Occipital lobe (tissue), 3 donors: ENCODE measurements at places on chromosomes 1 and 21. TPM values are rescaled to one million over a fixed set of nuclear protein-coding genes. Genes with fewer than 3 reads are reported as not detected.

The NBPF4 gene
- 0.16 TPM for total RNA-seq

The PAQR6 gene
- 8.6 TPM for total RNA-seq

The ARHGAP30 gene
- 1.7 TPM for total RNA-seq

The TRNP1 gene
- 16.4 TPM for total RNA-seq

DNA sequence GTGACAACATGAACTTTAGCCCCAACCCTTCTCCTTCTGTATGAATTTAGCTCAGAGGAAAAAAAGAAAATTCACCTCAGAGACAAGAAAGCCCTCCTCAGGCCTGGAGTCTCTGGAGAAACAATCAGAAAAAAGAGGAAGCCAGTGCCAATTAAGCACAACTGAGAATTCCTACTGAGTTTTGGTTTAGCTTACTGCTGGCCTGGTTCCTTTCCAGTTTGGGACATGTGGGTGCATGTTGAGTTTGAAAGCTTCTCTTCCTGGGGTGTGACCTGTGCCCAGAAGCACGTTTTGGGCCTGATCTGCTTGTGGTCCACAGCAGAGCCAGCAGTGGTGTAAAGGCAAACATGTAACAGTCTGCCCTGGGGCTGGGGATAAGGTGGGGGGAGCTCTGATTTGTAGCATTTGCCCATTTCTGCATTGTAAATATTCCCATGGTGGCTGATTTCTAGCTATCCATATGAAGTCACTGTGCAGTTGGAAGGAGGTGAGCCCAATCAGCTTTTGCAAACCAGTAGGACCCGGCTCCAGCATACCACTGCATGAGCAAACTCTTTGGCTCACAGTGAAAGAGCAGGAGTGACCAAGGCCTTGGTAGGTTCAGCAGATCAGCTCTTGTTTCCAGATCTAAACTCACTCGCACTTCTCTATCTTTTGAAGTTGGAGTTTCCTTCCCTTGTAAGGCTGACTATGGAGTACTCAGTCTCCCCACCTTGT is 4.7 kb upstream of the THEM5 start:
- DNase-seq, result no peak

DNA sequence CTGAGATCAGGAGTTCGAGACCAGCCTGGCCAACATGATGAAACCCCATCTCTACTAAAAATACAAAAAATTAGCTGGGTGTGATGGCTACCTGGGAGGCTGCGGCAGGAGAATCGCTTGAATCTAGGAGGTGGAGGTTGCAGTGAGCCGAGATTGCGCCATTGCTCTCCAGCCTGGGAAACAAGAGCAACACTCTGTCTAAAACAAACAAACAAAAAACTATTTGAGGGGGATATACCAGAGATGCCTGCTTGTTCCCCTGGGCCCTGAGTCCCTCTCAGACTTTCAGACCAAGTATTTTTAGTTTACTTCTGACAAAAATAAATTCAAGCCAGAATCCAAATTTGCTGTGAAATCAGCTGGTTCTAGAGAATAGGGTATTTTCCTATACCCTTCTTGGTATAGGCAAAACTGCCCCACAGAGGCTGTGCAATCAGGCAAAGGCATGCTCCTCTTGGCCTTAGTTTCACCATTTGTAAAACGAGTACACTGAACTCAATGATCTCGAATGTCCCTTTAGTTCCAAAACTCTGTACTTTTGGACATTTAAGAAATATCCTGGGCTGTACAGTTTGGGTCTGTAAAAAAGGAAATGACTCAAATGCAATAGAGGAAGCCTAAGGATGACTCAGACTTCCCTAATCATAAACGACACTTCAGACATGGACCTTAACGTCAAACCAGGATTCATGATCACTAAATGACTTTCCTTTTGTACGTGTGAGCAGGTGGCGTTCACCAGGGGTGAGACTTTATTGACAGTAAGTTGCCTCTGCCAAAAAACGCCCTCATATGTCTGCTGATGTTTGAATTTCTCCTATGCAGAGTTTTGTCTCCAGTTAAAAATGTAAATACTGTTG is 16.1 kb downstream of the ENSA start:
- DNase-seq, result no peak

GRCh38 chr1:219420913-219421312 is 192.0 kb downstream of the ZC3H11B start:
- DNase-seq, result no peak

GRCh38 chr1:8222789-8223188 is 95.1 kb upstream of the SLC45A1 start:
- no peak for DNase-seq

DNA sequence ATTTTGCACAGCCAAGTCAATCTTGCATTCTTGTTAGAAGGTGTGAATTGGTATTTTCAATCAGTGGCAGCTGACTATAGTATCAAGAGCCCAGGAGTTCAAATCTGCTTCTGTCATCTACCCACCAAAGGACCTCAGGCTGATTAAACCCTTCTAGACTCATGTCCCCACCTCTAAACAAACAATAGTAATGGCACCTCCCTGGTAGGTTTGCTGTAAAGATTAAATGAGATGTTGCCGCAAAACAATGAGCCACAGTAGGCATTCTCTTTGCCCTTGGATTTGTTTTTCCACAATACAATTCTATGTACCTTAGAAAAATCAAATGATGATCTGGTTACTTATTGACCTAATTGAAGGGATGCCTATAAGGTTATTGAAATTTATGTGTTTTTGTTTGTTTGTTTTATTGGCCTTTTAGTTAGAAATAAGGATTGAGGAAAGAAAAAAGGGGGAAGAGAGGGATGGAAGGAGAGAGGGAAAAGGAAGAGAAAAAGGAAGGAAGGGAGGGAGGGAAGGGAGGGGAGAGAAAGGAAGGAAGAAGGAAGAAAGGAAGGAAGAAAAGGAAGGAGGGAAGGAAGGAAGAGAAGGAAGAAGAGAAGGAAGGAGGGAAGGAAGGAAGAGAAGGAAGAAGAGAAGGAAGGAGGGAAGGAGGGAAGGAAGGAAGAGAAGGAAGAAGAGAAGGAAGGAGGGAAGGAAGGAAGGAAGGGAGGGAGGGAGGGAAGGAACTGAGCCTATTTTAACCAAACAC is 110.7 kb downstream of the ETS2 start:
- DNase-seq, result no peak

GRCh38 chr1:51218570-51218969 is 17.5 kb upstream of the RNF11 start:
- no peak for DNase-seq

DNA sequence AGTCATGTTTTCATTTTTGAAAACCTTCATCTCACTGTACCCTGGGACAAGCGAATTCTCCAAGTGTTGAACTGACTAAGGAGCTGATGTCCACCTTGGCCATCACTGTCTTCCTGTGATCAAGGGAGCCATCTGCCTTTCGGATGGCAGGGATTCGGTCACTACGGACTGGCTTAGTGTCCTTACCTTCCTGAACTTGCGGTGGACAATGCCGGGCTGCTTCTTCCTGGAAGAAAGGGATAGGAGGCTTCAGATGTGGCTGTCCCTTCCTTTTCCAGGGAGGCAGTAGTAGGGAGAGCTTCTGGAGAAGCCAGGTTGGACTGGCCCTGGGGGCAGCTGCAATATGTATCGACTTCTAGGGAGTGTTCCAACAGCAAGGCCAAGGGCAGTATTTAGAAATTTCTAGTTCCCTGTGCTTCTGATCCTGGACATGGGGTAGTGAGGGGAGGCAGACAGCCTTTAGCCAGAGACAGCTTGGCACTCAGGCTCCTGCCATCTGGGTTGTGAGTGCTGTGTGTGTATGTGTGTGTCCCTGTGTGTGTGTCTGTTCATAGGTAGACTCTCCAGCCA is 114.6 kb downstream of the IER5 start:
- DNase-seq, result no peak

DNA sequence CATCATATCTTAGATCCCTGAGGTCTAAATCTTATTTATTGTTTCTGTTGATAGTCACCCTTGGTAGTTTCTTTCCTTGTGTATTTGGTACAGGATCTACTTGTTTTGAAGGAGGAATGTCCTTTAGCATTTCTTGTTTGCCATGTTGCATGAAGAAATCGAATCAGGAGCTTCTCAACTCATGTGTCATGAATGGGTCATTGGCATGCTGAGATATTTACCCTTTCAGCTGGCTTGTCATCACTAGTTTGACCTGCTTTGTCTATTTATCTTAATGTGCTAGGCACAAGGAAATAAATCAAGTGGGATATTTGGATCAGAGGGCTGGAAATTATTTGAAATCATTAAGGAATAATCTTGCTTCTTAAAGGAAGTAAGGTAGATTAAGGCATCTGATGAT is 23.8 kb downstream of the THEM4 start:
- no peak for DNase-seq

GRCh38 chr1:15262003-15262377 is 15.0 kb downstream of the FHAD1 start:
- DNase-seq, result no peak

DNA sequence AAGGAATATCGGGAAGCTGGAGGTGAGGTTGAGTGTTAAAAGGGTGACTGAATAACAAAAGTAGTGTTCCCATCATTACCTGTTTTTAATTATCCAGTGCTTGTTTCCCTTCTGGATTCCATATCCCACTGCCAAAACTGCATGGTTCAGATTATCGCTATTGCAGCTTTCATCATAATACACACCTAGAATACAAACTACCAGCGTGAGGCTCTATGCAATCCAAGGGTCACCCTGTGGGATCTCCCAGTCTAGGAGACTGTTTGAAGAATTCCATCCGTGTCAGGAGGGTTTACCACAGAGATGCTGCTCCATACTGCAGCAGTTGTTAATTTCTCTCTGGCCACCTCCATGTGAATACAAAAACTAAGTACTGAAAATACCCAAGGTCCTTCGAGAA is 9.0 kb downstream of the CTSK start:
- DNase-seq, result no peak

GRCh38 chr1:54312796-54313316 is 93.3 kb downstream of the SSBP3 start:
- DNase-seq, result no peak

- DNase-seq, result no peak
Measured at GRCh38 chr1:218810306-218810705, 363.4 kb upstream of the LYPLAL1 start.

DNA sequence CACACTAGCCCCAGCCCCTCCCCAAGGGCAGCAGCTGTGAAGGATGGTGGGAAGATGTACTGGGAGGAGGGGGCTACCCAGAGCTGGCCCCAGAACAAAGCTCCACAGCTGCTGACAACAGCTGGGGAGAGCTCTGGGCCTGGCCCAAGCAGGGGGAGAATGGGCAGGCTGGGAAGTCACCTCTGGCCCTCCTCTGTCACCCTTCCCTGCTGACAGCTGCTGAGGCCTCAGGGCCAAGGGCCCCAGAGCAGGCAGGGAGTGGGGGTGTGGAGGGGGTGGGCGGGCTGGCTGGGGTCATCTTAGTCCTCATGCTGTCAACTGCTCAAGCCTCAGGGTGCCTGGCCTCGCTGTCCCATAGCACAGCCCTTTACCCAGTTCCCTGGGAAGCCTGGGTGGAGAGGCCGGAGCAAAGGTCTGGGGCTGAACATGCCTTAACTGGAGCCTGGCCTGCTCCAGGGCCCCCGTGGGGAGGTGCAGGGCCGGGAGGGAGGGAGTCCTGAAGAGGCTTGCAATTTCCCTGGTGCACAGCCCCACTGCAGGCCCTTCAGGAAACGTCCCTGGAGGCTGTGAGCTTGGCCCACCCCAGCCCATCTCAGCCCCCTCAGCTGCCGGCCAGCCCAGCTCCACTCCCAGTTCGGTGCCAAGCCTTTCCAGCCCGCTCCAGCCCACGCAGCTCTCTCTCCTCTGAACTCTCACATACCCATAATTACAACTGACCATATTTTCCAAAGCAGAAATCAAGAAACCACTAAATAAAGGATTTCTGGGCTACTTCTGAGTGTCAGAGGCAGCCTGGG is 25.7 kb downstream of the HSPG2 start:
- DNase-seq, result no peak

DNA sequence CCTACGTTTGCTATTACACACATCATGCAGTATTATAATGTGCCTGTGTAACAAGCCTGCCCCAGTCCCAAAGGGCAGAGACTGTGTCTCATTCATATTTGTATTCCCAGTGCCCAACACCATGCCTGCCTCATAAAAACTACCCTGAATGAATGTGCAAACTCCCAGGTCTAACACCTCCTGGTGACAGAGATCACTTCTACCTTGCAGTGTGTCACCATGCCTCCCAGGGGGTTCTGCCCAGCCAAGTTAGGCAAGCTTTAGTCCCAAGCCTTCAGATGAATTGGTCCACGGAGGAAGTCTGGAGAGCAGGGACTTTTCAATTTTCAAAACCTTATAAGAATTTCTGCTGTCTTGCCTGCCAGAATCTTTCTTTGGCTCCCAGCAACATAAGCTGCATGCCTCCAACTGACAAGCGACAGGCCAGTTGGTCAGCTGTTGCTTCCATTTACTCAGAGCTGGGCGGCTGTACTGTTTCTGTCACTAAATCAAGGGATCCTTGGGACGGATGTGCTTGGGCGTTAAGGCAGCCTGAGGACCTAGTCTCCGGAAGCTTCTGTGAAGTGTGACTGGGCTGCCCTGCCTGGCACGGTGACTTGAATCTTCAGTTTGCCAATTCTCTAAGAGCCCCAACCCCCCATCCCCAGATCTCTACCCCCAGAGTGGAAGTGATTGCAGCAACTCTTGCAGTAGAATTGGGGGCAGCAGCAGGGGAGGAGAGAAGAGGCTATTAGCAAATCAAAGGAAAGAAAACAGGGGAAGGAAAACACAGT is 1.2 kb downstream of the RXRG start:
- DNase-seq, result no peak

GRCh38 chr1:160575112-160575664 is 4.1 kb downstream of the CD84 start:
- no peak for DNase-seq

- no peak for DNase-seq
Measured at GRCh38 chr1:218983848-218984247, 189.8 kb upstream of the LYPLAL1 start.

- no peak for DNase-seq
Measured at GRCh38 chr1:174982971-174983689, 16.6 kb upstream of the CACYBP start.

- no peak for DNase-seq
Measured at GRCh38 chr21:46032100-46032499, 50.5 kb downstream of the COL6A1 start.

DNA sequence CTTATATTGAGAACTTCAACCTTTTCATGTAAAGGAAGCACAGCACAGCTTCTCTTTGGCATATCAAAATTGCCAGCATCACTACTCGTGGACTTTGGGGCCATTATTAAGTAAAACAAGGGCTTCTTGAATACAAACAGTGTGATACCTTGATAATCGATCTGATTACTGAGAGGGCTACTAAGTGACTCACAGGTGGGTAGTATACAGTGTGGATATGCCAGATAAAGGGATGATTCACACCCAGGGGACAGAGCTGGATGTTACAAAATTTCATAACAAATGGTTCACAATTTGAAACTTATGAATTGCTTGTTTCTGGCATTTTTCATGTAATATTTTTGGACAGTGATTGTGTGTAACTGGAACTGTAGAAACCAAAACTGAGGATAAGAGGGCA is 15.4 kb downstream of the HDAC1 start:
- DNase-seq, result no peak

DNA sequence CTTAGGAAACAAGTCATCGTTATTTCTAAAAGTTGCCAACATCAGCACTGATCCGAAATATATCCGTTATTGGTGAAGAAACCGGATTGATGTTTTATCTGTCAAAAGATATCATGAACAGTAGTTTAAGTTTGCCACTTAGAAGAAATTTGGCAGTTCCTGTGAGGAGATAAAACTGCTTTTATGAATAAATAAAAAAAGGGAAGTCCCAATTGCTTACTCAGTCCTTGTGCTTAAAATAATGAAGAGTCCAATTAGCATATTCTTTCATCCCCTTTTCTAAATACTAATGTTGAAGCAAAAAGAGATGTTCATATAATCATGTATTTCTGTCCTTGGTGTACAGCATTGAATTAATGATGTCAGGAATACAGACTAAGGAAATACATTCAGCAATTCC is 164.6 kb downstream of the NCAM2 start:
- no peak for DNase-seq
